ENCODE measurements at places on chromosomes 12 and 14.

DNA sequence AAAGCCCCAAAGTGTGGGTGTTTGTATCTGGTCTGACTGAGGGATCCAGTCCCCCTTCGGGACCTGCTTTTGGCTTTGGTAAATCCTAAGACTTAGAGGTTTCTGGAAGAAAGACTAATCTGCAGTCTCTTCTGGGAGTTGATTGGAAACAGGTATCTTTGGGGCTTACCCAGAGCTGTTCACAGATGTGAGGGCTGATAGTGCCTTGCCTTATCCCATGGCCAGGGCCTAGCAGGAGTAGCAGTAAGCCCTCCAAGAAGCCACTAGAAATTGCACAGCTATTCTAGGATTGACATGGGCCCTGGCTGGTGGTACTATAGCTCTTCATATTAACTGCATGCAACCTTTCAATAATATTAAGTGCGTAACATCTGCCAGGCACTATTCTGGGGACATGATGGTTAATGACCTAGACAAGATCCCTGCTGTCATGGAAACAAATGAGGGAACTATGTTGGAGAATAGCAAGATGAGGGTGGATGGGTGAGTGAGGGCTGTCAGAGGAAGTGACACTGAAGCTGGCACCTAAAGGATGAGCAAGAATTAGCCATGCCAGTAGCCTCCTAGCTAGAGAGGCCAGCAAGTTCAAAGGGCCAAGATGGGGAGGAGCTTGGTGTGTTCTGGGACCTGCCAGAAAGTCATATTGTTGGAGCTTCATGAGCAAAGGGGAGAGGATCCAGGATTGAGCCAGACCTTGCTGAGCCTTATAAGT, 71.7 kb downstream of the CRADD start:
- no peak for DNase-seq
- no peak overlapping the region for H3K4me3 ChIP-seq
- H3K36me3 ChIP-seq, result no peaks in the 10 kb centered on the region
- H3K4me1 ChIP-seq, result peaks cover 25% of the 10 kb centered on the region

DNA sequence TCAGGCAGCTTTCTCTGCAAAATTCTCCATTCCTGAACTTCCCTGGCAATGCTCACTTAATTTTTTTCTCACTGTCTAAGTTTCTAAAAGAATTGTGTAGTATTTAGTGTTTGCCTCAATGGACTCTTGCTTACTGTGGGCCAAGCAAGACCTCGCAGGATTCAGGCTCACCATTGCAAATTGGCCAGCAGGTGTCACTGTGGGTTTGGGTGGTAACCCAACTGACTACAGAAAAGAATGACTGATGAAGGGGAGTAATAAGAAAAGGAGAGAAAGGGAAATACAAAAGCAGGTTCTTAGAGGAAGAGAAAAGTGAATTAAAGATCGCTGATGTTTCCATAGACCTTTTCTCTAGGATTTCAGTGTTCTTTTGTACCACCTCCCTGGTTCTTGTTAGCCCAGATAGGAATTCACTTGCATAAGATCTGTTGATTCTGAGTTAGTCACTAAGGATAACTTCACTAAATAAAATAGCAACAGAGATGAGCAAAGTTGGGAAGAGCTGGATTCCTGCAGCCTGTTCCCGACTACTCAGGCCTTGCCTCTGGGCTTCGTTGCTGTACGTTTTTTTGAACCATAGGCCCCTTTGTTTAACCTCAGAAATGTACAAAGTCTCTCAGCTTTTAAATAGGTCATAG, 386.5 kb upstream of the DDHD1 start:
- H3K27me3 ChIP-seq, result no peaks in the 10 kb centered on the region
- peak; percentile 82 for DNase-seq
- H3K36me3 ChIP-seq, result no peaks in the 10 kb centered on the region
- H3K27ac ChIP-seq, result no peak overlapping the region

DNA sequence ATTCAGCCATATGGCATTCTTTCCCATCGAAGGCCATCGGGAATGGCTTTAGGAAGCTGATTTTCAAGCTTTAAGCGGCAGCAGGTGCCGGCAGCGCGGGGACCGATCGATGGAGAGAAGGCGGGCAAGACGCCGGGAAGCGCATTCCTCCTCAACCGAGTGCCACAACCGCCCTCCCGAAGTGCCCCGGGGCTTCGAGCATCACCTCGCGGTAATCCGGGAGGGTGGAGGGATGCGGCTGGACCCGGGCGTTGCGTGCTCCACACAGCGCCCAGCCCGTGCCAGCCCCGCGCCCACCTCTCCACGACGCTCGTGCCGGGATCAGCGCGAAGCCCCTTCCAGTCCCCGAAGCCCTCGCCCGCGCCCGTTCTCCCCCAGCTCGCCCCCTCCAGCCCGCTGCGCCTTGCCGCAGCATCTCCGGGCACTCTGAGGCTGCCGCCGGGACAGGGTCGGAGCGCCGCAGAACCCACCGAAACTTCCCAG, 3.2 kb downstream of the USP44 start:
- H3K4me1 ChIP-seq, result peaks cover 7% of the 10 kb centered on the region
- H3K36me3 ChIP-seq, result no peaks in the 10 kb centered on the region

- H3K4me1 ChIP-seq, result no peaks in the 10 kb centered on the region
- H3K27ac ChIP-seq, result no peak overlapping the region
- H3K27me3 ChIP-seq, result no peaks in the 10 kb centered on the region
- DNase-seq, result no peak
- H3K4me3 ChIP-seq, result no peak overlapping the region
Measured at GRCh38 chr12:106495354-106495965, 87.3 kb upstream of the RFX4 start.

DNA sequence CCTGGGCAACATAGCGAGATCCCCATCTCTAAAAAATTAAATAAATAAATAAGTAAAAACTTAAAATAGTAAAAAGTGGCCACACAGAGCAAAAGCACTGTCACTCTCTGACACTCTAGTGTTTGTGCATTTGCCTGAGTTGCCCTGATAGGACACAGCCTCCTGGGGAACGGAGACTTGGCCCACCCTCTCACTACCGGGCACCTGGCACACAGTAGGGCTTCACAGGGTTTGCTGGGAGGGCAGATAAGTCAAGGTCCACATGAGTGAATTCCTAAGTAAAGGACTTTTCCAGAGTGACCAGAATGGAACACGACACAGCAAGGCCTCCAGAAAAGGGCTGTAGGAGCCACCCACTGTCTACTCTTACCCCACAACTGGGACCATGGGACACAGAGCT, 54.3 kb downstream of the SCARB1 start:
- H3K36me3 ChIP-seq, result peaks cover 30% of the 10 kb centered on the region
- H3K27me3 ChIP-seq, result no peaks in the 10 kb centered on the region
- no peak overlapping the region for H3K4me3 ChIP-seq

GRCh38 chr12:26246483-26247164, 51.3 kb downstream of the SSPN start:
- no peak overlapping the region for H3K27ac ChIP-seq
- DNase-seq, result no peak
- H3K4me1 ChIP-seq, result peaks cover 5% of the 10 kb centered on the region
- no peaks in the 10 kb centered on the region for H3K27me3 ChIP-seq
- H3K36me3 ChIP-seq, result no peaks in the 10 kb centered on the region

GRCh38 chr14:79836577-79836976, 374.7 kb downstream of the DIO2 start:
- H3K4me3 ChIP-seq, result no peak overlapping the region
- H3K36me3 ChIP-seq, result no peaks in the 10 kb centered on the region
- H3K27me3 ChIP-seq, result no peaks in the 10 kb centered on the region
- DNase-seq, result no peak
- H3K4me1 ChIP-seq, result no peaks in the 10 kb centered on the region

GRCh38 chr12:20557096-20557495, 138.0 kb upstream of the SLCO1C1 start:
- no peaks in the 10 kb centered on the region for H3K36me3 ChIP-seq
- H3K27me3 ChIP-seq, result no peaks in the 10 kb centered on the region
- H3K4me3 ChIP-seq, result no peak overlapping the region
- H3K4me1 ChIP-seq, result no peaks in the 10 kb centered on the region

GRCh38 chr12:132205271-132206045, 61.2 kb downstream of the NOC4L start:
- no peak for DNase-seq
- peaks cover 81% of the 10 kb centered on the region for H3K27me3 ChIP-seq
- no peaks in the 10 kb centered on the region for H3K36me3 ChIP-seq
- peak overlapping the region; percentile 24 for H3K4me3 ChIP-seq

DNA sequence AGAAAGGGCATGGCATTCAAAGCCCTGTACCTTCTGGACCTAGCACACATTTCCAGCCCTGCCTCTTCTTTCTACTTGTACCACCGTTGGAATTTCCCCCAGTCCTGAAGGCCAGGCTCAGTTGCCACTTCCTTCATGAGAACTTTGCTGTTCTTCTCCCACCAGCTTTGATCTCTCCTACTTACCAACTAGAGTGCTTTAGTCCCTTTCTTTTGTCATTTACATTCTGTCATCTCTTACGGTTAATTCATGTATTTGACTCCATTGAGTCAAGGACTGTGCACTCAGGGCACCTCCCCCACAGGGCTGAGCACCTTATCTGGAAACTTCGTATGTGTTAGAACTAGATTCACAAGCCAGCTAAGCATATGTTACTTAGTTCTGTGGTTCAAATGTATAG, 26.3 kb downstream of the BICDL1 start:
- no peak overlapping the region for H3K4me3 ChIP-seq
- H3K36me3 ChIP-seq, result no peaks in the 10 kb centered on the region
- no peaks in the 10 kb centered on the region for H3K4me1 ChIP-seq
- H3K27me3 ChIP-seq, result no peaks in the 10 kb centered on the region
- no peak overlapping the region for H3K27ac ChIP-seq

GRCh38 chr14:102891556-102891955, 30.9 kb upstream of the AMN start:
- H3K4me3 ChIP-seq, result no peak overlapping the region
- DNase-seq, result no peak
- peaks cover 9% of the 10 kb centered on the region for H3K4me1 ChIP-seq
- H3K36me3 ChIP-seq, result peaks cover 28% of the 10 kb centered on the region
- no peak overlapping the region for H3K27ac ChIP-seq

All from suprapubic skin (tissue), 4 donors.